ENCODE measurements at places on chromosomes 4 and X.

DNA sequence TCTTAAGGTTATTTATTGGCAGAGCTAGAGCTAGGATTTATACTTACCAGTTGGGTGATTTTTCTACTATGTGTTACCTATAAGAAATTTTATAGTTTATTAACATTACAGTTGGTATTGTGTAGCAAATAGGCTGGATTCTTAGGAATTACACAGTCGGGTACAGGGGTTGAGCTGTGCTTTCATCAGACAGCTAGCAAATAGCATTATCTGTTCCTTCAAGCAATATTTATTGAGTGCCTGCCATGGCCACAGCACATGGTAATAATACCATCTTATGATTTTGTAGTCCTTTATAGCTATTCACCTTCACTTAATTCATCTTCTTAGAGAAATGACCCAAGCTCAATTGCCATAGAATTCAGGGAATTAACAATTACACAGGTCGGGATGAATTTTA lies 109.4 kb upstream of the PACRGL start:
- no peak for DNase-seq

DNA sequence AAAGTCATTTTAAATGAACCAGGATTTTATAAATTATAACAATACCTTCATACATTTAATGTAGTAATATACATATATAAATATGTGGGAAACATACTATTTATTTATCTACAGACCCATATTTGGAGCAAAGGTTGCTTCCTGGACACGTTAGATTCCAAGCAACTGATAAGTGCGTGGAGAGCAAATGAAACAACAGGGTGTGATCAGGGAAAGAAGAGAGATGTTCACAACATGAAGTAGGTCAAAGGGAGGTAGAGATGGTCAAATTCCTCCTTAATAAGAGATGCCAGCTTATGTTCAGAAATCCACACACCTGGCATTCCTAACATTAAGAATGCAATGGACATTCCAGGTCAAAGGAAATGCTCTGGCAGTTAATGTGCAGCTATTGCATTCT lies 53.1 kb upstream of the HPGD start:
- no peak for DNase-seq

DNA sequence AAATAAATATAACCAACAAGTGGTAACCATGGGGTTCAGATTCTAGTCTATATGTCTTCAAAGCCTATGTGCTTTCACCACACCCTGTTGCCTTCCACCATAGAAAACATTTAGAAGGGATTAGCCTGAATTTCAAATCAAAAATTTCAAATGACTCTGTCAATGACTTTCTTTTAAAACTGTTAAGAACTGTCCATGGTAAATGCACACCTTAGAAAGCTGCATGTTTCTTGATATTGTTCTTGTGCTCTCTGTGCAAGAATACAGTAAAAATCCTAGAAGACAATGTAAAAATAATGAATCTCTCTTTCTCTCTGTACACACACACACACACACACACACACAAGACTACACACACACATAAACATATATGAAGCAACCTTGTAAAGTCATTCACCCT lies 74.6 kb upstream of the EXOC1L start:
- DNase-seq, result no peak

DNA sequence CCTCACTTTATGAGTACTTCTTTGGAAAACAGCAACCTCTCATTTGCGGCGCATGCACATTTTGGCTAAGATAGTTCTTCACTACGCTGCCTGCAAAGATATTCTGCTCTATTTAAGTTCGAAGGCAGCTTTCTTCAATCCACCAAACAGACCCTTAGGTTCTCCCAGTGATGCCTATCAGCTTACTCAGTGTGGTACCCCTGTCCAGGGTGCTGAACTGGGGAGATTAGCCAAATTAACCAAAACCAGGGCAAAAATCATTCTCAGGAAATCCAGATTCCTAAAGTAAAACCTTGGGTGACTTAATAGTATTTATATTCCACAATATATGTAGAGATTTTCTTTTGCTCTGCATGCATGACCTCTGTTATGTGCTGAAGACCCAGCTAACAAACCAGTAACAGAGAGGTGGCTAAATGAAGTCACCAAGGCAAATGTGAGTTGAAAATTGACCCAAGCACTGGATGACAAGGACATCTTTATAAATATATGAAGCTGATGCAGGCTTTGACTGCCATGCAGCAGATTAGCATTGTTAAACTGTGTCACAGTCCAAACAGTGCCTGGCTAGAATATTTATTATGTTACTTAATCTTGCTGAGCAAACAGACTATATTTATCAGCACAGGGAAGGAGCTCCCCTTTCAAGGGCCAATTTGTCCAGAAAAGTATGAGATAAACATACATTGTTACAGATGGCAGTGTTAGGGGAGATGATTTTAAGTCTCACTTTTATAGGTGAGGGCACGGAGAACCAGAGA lies 418.2 kb downstream of the STIM2 start:
- no peak for DNase-seq

DNA sequence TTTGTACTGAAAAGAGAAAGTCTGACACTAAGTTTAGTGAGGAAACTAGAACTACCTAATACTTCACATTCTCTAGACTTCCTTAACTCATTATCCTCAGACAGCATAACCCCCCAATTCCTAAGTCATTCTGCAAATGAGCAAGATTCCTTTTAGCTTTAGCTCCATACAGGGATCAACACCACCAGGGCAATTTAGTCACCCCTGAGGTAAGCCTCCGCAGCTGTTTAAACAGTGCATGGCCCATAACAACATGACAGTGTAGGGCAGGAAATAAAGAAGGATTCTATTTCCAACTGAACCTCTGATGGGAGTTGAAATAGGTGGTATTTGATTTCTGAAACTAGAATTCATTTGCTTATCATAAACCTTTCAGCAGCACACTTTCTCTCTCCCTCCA lies 112.8 kb upstream of the DKK2 start:
- DNase-seq, result no peak

DNA sequence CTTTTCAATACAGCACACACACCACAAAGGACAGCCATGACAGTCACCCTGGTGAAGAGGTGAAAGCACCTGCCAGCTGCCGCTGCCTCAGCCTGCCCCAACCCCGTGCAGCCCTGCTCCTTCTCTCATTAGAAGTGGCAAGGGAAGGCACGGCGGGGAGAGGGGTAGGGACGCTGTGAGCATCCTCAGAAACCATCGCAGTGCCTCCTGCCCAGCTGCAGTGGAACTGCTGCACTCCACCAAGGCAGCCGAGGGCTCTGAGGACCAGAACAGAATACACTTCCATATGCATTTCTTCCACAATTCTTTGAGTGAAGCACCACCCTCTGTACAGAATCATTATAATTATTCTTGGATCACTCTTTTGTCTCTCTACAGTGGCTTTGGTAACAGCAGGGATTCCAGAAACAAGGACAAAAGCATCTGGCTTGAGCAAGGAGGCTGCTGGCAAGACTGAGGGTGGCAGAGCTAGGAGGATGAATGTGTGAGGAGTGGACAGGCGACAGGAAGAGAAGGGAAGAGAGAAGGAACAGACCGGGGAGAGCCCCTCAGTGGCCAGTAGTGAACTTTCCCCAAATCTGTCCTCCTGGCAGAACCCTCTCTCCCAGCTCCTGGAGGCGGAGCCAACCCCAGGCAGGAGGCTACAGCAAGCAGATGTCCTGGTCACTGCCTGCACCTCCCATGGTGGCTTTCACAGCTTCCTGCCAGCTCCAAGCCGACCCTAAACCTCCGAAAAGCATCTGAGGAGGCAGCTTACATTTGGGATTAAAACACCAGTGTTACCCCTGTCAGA lies 73.2 kb downstream of the MTNR1A start:
- no peak for DNase-seq

GRCh38 chr4:90127223-90127705 lies at the start of gene CCSER1:
Gene CCSER1, plus strand, starts transcription at chr4:90127394.
- DNase-seq, result peak; percentile 7

GRCh38 chr4:164221631-164222030 lies 532.3 kb upstream of the SMIM31 start:
- no peak for DNase-seq

DNA sequence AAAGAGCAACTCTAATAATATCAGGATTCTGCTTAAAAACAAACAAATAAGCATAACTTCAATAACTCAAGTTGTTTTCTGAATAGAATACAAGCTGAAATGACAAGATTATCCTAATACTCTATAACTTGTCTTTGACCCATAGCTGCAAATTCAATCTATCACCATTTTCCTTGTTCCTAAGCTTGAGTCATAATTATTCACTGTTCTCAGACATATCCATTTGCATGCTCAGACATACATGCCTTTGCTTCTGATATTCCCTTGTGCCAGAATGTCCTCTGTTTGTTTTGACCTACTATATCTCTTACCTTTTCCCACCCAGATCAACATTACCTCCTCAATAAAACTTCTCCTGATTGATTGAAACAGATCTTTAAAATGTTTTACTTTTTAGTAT lies 109.7 kb downstream of the SNCA start:
- DNase-seq, result no peak

DNA sequence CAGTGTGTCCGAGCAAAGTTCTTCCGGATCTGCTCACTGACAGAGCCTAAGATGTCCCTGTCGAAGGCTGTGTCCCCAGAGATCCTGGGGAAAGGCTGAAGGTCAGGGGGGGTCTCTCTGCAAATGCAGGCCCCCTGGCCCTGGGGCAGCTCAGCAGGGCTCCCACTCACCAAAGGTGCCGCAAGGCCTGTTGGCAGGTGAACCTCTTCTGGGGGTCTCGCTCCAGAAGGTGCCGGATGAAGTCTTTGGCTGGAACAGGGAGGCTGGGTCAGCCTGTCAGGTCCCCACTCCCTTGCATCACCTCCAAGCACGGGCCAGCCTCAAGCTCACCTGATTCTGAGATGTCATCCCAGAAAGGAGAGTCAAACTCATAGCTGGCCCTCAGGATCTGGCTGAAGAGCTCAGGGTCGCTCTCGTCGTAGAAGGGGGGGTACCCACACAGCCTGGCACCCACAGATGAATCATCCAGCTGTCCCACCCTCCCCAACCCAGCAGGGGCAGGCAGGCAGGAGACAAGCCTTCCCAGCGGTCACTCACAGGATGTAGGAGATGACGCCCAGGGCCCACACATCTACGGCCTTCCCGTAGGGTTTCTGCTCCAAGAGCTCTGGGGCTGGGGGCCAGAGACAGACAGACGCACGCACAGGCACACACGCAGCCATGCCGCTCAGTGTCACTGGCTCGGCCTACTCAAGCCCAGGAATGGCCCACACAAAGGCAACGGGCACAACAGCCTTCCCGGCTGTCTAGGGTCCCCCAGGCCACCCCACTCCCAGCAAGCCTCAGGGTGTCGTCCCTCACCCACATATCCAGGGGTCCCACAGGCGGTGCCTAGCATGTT lies 2.6 kb downstream of the PNCK start:
- no peak for DNase-seq

DNA sequence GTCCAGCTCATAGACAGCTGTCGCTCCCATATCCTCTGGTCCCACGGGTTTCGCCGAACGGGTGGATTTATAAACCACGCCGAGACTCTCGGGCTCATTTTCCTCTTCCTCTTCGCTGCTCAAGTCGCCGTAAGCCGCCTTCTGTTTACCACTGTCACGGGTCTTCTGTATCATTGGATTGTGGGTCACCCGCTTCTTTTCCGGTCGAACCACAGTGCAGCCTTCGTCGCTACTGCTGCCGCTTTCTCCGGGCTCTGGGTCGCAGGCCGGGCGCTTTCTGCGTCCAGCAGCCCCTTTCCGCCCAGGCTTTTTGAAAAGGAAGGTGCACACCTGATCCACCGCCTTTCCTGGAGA lies 311 bp downstream of the RNF113A start:
- DNase-seq, result no peak

Measured in cortex of kidney (tissue), 1 donor.